ENCODE measurements at places on chromosomes 3 and 15.
A peak's percentile ranks its signal among the peaks of the same experiment; 100 is the strongest.

GRCh38 chr15:86006546-86006945 lies 73.1 kb upstream of the AGBL1 start:
- no peak for DNase-seq

- DNase-seq = no peak
Measured at GRCh38 chr15:45606841-45607240, 19.7 kb downstream of the BLOC1S6 start.

DNA sequence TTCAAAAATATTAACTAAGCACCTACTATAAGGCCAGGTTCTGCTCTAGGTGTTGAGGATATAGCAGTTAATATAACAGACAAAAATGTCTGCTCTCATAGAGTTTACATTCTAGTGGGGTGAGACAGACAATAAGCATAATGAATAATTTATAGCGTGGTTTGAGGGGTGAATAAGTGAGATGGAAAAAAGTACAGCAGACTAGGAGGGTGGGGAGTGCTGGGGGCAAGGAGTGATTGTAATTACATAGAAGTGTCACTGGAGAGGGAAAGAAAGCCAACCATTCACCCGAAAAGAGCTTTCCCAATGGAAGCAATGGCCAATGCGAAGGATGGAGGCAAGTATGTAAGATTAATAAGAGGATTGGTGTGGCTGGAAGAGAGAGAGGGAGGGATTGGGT lies 552.9 kb upstream of the KCNMB2 start:
- no peak for DNase-seq

- DNase-seq = no peak
Measured at GRCh38 chr3:36714343-36715086, 49.8 kb downstream of the DCLK3 start.

- no peak for DNase-seq
Measured at GRCh38 chr3:53324105-53324504, 23.2 kb downstream of the DCP1A start.

DNA sequence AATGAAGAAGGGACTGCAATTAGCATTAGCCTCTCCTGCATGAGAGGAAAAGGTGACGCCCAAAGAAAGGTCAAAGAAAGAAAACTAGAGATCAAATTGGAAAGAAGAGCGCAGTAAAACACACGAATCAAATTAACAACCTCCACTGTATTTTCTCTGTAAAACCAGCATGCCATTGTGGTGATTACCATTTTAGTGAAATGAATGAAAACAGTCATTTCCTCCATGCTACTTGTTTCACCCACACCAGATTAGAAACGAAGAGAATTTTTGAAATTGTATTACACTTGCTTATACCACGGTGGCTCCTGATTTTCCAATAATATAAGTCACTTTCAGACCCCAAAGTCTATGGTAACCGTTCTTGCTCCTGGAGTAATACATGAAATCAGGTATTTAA lies 71.6 kb downstream of the SUMF1 start:
- DNase-seq = no peak

DNA sequence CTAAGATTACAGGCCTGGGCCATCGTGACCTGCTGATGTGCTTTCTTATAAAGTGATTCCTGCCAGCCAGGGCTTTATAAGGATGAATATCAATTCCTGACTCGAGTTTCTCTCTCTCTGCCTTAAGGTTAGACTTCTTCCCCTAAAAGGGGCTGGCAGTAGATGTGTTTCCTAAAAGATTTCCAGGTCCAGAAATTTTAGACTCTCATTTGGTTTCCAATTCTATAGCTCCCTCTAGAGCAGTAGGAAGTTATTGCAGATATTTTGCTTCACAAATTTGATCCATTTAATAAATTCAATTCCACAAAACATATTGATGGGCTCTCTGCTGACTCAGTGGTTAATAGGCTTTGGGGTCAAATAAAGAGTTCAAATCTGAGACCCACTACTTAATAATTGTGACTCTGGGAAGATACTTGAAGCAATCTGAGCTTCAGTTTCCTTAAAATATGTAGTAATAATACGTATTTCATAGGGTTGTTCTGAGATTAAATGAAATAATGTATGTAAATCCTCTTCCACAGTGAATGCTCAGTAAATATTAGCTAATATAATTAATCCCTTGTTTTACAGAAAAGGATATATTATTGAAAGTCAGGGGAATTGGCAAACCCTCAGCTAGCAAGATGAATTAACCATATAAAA lies 2.1 kb downstream of the TRIM69 start:
- peak; percentile 19 for DNase-seq

DNA sequence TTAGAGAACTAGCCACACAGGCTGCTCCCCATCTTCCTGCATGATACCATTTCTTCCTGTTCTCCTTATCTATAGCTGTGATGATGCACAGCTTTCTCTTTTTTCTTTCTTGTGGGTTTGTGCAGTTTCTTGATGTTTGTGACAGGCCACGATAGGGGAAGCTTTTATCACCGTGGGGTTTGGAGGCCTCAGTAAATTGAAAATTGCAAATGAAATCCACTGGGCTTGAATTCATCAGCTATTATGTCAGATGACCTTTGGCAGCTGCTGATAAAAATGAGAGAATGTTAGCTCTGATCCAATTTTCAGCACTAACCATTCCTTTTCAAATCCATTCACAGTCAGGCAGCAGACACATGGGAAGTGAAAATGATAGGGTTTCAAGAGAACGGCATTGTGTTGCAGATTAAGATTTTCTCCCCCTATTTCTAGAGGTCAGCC lies 176.9 kb upstream of the SOX2 start:
- DNase-seq = no peak

DNA sequence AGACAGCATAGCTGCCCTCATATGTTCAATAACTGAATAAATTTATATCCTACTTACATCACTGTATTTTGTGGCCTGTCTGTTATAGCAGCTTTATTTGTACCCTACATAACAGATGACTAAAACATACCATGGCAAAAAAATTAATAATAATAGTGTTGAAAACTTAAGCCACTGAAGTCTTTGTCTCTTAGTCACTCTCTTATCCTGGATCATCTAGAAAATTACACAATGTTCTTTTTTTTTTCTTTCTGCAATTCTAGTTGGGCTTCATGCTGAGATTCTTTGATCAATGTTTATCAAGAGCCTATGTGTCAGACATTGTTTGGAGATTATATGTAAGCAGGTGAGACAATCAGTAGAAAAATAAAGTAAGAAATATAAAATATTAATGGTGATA lies 519.3 kb upstream of the ARPP21 start:
- no peak for DNase-seq

DNA sequence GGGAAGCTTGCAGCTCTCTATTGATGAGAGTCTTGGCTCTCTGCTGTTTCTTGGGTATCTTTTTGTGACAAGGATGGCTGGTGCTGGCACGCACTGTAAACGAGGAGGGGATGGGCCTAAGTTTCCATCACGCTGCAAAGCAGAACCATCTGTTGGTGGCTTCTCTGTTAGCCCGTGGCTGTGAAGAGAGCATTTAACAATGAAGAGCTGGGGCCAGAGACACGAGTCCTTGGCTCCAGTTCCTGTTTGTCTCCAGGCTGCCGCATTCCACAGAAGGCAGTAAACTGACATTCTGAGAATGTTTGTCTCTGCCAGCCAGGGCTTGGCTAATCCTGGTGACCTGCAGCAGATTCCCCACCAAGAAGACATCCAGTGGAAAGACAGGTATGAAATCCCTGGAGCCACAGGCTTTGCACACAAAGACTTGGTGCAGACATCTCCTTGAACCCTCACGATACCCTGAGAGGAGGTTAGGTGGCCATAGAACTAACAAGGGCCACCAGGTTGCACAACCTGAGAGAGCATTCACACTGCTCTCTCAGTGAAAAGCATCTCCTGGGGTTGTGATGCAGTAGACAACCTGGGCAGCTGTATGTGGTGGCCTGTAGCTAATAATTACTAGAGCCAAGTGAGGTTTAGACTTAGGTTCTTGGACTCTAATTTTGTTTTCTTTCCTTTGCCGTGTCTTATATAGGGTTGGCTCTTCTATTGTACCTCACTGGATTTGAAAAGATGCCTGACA lies 130.9 kb downstream of the ASB7 start:
- no peak for DNase-seq

DNA sequence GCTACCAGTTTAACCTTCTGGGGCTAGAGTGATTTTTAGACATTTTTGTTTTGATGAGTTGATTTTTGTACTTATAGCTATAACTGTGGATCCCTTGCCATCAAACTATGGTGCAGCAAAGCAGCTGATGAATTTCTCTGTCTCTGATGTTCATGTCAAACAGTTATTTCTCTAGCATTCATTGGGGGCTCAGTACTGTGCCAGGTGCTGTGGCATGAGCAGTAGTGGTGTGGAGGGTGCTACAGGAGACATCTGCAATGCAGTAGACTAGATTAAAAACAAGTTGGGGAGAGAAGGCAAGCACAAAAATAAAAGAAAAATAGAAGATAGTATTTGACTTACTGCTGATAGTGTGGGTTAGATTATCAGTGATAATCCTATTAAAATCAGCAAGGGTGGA lies 95.3 kb downstream of the AKAP13 start:
- DNase-seq = no peak

DNA sequence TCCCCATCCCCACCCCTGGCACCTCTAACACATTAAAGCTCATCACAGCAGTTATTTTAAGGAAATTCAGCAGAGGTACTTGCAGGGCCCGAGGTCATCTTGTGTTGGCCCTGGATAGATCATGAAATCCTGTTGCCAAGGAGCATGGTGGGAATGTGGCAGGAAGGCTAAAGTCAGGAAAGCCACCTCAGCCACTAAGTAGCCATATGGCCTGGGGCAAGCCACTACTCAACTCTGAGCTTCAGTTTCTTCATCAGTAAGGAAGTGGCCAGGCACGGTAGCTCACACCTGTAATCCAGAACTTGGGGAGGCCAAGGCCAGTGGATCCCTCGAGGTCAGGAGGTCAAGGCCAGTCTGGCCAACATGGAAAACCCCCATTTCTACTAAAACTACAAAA lies 55.9 kb downstream of the LIPC start:
- DNase-seq = no peak

- DNase-seq = peak; percentile 68
Measured at GRCh38 chr3:43155464-43156121, 49.7 kb upstream of the POMGNT2 start.

DNA sequence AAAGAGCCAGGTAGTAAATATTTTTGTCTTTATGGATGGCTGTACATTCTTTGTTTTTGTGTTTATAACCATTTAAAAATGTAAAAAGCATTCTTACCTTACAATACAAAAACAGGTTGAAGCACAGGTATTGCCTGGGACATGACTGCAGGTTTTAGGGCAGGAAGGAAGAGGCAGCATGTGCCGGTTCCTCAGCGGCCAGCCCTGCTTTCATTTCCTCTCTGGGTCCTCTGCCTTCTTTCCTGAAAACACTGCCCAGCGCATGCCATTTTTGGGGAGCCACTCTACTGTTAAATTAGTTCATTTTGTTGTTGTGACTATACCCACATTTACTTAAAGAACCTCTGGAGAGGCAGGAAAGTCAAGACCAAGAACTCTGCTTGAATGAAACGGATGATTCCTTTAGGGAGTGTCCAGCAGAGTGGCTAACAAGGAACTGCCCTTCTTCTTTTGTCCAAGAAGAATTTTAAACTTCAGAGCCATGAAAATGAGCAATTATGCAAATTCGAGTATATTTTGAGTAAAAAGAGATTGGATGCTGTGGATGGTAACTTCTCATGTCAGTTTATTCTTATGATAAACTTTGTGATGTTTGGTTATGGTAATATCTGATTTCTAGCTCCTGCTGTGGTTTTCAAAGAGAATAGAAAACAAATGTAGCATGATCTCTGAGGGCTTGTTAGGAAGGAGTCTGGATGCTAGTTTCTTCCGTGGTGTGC lies 52.7 kb downstream of the SACM1L start:
- no peak for DNase-seq

DNA sequence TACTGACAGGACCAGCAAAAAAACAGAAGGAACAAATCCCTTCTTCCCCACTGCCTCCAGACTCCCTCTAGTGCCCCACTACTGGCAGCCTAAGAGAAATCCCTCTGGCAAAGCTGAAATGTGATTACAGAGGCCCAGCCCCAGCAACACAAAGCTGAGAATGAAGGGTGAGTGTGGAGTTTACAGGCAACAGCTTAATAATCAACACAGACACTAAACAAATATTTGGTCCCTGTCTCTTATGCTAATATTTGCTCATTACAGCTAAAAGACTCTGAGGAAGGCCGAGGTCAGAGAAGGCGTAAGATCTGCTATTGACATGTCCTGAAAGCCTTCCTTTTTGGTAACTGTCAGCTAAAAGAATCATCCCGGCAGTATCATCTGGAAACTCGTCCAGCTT lies 308.5 kb upstream of the RASGRP1 start:
- DNase-seq = no peak

DNA sequence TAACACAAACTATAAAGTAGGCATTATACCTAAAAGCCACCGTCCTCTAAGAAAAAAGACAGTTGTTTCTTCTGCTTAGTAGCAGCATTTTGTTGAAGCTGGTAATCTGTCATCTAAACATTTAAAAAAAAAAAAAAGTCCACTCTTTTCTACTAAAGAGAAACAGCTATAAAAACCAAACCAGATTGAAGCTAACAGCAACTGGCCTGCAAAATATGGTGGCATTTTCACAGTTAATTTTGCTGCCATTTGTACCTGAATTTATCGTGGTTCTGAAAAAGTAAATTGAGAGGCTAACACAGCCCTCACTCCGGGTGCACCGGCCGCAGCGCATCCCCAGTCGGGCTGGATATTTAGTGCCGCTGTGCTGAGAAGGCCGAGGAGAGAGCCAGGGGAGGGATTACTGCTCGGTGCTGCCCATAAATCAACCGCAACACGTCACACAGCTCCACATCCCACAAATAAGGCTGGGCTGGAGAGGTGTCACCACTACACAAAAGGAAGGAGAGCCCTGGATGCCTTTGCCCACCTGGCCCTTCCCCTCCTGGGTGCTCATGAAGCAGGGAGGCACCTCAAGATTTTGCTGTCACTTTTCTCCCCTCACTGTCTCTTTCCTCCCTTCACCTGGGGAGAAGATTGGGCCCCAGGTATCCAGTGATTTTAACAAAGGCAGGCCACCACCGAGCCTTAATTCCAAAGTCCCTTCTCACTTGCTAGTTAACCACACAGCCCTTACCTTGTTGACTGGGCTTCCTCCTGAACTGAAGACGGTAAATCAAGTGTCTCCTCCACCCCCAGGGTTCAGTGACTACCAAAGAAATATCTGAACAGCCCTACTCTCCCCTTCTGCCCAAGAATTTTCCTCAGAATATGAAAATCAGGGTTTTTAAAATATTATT lies 44.4 kb downstream of the MECOM start:
- peak; percentile 77 for DNase-seq

- no peak for DNase-seq
Measured at GRCh38 chr3:127573401-127573800, 17.1 kb downstream of the TPRA1 start.

DNA sequence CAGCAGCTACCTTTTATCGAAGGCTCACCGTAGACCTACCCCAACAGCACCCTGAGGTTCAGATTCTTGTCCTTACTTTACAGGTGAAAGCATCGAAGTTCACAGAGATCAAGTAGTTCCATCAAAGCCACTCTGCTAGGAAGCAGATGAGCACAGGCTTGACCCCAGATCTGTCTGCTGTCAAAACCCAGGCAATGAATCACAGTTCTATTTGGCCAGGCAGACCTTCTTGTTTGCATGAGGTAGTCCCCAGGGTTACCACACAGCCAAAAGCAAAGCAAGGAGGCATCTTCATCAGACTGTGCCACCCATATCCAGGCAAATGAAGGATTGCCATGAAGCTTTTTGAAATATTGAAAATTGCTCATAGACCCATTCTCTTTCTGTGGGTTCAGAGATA lies 33.0 kb downstream of the HES1 start:
- DNase-seq = no peak

GRCh38 chr3:42853056-42853455 lies 22.6 kb downstream of the CYP8B1 start:
- no peak for DNase-seq
